ENCODE measurements at places on chromosomes 12 and 14.

- DNase-seq = no peak
Observed at GRCh38 chr14:89629383-89629782, 212.3 kb upstream of the FOXN3 start.

DNA sequence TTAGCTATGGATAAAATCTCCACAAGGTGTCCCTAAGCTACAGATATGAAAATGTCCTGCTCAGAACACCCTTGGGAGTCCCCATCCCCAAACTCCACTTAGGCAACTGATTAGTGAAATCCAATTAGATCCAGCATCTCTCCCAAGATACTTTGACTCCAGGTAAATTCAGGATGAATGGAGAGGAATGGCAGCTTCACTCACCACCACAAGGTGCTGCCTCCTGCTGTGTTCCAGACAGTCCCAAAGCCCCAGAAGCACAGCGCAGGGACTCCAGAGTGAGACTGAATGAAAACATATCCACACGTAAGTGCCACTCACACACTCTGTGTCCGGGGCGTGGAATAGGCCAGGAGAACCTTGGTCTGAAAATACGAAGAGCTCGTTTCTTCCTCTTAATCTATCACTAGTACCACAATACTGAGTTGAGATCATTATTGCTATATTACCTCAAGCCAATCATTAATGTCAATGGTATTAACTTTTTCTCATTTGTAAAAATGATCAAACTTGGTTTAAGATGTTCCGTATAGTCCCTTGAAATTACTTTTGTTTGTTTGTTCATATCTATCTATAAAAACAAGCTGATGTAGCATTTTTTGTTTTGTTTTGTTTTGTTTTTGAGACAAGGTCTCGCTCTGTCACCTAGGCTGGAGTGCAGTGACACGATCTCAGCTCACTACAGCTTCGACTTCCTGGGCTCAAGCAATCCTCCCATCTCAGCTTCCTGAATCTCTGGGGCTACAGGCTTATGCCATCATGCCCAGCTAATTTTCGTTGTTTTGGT, 70.0 kb upstream of the BICD1 start:
- DNase-seq = no peak

DNA sequence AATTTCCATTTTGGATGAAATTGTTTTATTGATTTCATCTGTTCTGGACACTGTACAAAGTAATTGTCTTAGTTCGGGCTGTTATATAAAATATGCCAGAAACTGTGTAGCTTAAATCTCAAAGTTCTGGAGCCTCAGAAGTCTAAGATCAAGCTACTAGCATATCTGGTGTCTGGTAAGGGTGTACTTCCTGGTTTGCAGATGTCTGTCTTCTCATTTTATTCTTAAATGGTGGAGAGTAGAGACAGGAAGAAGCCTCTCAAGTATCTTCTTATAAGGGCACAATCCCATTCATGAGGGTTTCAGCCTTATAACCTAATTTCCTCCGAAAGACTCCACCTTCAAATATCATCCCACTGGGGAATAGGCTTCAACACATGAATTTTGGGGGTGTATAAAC, 51.3 kb downstream of the MON2 start:
- no peak for DNase-seq

DNA sequence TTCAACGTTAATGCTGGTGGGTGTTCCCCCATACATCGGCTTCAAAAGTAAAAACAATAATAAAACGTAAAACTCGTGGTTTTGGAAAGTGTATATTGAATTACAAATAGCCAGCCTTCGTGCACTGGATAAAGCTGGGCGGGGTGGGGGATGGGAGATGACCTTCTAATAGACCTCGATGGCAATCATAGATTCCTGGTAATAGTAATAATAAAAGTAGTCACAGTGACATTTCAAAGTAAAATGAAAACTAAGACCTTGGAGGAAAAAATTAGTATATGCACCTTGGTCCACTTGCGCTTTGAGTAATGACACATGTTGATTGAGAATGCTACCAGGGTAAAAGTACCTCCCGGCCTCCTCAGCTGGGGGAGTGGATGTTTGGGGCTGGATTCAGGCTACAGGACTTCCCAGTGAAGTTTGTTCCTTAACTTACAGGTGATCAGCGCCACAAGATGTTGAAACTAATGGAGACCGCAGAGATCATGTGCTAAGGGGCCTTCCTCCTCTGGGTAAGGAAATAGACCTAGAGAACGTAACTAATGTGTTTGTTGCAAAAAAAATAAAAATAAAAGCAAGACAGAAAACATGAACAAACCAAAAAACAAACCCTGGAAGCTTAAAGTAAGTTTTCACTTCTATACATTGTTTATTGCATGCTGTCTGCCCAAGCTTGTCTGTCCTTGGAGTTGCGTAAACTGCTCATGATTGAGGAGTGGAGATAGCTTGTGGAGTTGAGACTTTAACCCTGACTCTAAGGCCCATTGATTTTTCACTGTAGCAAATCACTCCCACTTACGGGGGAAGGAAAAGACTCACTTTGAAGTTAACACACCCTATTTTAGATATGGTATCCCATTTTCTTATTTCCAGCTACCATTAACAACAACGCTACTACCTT, 907 bp upstream of the LRIG3 start:
- no peak for DNase-seq

DNA sequence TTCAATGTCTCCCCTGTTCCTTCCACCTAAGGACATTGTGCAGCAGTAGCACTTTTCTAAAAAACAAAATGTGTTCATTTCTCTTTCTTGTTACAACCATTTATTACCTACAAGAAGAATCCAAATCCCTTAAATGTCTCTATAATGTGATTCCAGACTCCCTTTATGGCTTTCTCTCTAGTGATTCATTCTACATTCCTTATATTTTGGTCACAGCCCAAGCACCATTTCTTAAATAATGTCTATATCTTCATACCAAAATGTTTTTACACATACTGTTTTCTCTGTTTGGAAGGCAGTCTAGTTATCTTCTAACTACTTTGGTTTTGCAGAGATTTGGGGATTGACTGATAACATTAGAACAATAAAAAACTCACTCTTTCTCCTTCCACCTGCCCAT, 1037.3 kb upstream of the FLRT2 start:
- no peak for DNase-seq

DNA sequence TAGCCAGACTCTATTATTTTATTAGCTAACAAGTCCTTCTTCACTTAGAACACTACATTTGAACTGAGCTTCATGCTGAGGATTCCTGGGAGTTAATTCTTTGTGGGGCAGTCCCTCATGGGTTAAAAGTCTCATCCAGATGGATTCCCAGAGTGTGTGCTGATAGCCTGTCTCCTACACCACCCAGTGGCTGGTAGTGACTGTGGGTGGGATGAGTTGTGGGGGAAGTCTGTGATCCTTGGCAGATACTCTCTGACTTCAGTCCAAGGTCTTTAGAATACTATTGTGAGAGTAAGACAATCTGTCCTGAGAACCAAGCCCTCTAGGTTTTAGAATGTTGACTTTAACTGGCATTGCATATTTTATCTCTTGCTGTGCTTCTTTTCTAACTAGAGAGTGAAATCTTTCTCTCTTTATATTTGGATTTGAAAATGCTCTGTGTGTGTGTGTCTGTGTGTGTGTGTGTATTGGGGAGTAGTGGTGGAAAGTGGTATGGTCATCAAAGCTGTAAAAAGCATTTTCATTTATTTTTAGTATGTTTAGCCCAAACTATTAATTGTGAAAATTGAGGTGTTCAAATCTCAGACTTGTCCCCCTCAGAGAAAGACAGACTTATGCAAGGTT, 37.3 kb downstream of the AKAP6 start:
- peak; percentile 99 for DNase-seq

Measured in NCI-H2029 treated with DMSO at 0.1 percent for 48 hours (cell line).